ENCODE measurements at places on chromosomes 16 and 17.
A peak's percentile ranks its signal among the peaks of the same experiment; 100 is the strongest.

- DNase-seq = peak; percentile 43
Measured at GRCh38 chr17:19398301-19399181, 11.6 kb upstream of the MFAP4 start.

- DNase-seq = peak; percentile 8
Measured at GRCh38 chr17:80899402-80900268, 92.0 kb upstream of the CHMP6 start.

DNA sequence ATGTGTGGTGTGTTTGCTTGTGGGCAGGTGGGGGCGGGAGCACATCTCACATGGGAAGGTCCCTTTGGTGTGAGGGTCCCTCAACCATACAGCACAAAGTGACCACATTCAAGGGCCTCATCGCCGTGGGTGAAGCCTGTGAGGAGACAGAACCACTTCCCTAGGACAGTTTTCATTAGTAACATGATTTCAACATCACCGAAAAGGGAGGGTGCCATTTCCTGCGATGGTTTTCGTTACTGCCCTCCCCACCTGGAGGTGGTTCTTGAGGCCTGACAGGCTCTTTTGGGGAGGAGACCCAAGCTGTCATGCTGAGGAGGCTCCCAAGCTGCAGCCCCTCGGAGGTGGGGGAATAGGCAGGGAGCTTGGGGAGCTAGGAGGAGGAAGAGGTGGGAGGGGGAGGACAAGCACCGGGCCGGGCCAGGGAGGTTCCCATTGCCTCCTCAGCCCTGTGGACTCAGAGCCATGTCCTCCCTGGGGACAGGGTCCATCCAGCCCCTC is 9.5 kb downstream of the CD300LB start:
- DNase-seq = no peak

GRCh38 chr17:348012-348411 is 4.6 kb downstream of the RPH3AL start:
- DNase-seq = no peak

DNA sequence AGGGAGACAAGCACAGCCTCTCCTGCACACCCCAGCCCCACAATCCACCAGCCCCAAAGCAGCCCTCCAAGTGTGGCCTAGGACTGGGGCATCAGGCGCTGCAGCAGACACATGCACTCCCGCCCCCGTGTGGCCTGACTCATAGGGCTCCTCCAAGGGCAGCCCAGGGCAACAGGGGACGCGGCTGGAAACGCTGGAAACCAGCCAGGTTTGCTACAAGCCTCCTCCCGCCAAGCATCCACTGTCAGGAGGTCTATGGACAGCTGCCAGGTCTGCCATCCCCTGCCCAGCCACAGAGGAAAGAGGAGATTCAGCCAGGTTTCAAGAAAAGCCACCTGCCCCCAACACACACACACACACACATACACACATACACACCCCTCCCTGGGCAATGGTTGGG is 25.8 kb downstream of the SRCIN1 start:
- peak; percentile 71 for DNase-seq

GRCh38 chr16:10753670-10754069 is 10.0 kb downstream of the NUBP1 start:
- no peak for DNase-seq

GRCh38 chr16:84774810-84775209 is 45.0 kb upstream of the CRISPLD2 start:
- DNase-seq = no peak

DNA sequence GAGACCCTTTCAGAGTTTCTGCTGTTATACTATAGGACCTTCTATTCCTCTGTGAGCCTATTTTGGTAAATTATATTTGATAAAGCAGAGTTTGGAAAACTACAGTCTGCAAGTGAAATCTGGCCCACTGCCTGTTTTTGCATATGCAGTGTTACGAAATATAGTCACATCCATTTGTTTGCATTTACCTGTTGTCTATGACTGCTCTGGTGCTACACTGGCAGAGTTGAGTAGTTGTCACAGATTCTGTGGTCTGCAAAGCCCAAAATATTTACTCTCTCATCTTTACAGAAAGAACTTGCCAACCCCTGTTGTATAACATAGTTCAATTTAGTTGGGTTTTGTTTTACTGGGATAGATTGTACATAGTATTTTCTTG is 42.3 kb downstream of the TNRC6A start:
- no peak for DNase-seq

DNA sequence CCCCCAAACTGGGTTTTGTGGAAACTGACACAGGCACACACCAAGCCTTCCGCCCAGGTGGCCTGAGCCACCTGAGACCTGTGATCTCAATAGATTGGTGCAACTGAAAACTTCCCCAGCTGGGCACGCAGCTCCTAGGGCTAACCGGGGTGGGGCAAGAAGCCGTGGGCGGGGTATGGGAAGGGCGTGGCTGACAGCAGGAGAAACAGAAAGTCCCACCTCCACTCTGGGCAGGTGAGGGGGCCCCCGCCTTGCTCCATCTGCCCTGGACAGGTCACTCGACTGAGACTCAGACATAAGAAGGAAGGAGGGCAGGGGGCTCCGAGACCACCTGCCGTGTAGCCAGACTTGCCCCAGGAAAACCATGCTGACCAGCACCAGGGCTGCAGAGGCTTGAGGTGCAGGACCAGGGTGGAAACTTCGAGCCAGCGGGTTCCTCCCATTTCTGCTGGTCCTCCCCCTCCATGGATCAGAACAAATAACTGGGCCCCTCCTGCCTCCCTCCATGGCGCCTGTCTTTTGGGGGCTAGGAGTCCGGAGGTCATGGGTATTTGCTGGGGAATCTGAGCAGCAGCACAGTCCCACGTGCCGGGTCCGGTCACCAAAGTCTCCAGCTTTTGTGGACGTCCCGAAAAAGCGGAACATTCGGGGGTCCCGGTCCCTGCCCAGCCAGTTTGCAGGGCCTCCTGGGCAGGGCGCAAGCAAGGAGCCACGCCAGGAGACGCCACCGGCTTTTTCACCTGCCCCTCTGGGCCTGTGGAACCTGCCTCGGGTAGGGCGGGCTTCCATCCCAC is 1.3 kb downstream of the TIMP2 start:
- peak; percentile 78 for DNase-seq

DNA sequence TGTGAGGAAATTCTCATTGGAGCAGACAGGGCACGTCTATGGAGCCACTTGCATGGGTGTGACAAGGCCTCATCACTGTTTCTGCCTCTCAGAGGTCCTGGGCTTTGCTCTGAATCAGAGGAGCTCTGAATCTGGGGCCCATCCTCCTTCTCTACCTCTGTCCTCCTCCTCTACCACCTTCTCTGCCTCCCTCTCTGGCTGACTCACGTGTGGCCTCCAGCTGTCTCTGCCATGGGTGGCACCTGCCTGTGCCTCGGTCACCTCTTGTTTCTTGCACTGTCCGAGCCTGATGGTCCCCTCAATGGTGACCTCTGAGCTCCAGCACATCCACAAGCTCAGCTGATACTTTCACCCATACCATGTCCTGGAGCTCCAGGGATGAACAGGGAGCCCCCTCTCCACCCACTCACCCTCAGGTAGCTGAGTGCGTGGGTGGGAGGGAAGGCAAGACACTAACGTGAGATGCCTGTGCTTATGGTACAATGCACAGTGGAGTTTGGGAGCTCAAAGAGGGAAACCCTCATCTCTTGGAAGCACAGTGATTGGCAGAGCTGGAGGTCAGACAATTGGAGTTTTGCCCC is 116.4 kb upstream of the CRHR1 start:
- no peak for DNase-seq

DNA sequence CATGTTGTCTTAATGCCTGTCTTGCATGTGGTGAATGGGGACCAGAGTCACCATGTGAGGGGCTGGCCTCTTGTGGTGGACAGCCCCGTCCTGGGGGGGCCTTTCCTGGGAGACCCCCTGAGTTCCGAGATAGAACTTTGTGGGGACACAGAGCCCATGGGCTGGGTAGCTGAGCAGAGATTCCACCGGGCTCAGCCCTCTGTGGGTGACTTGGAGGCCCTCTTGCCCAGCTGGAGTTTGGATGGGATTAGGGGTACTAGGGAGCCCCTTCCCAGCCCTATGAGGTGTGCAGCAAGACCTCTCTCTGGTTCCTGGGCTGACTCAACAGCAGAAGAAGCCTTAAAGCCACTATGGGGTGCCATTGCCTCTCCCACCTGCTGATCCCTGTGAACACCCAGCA is 38.1 kb downstream of the MRC2 start:
- DNase-seq = no peak

DNA sequence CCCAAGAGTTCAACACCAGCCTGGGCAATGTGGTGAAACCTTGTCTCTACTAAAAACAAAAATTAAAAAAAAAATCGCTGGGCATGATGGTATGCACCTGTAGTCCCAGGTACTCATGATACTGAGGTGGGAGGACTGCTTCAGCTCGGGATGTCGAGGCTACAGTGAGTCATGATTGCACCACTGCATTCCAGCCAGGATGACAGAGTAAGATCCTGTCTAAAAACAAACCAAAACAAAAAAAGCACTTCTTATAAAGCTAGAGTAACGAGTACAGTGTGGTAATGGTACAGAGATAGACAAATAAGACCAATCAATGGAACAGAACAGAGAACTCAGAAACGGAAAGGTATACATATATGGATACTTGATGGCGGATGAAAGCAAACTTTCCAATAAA is 4.4 kb downstream of the NSMCE1 start:
- peak; percentile 47 for DNase-seq

DNA sequence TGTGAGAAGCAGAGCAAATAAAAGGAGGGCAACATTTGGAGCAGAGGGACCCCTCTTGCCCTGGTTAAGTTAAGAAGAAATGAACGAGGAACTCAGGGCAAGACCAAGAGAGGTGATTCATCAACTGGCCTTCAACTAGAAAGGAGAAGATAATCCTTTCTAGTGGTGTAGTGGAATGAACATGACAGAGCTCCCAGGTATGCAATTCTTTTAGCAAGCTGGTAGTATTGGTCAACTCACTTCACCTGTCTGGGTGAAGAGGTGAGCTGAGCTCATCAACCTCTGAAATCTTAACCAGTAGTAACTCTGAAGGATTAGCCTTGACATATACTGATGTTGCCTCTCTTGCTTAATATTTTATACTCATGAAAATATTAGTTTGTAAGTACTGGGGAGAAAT is 1024.7 kb upstream of the GOT2 start:
- no peak for DNase-seq

DNA sequence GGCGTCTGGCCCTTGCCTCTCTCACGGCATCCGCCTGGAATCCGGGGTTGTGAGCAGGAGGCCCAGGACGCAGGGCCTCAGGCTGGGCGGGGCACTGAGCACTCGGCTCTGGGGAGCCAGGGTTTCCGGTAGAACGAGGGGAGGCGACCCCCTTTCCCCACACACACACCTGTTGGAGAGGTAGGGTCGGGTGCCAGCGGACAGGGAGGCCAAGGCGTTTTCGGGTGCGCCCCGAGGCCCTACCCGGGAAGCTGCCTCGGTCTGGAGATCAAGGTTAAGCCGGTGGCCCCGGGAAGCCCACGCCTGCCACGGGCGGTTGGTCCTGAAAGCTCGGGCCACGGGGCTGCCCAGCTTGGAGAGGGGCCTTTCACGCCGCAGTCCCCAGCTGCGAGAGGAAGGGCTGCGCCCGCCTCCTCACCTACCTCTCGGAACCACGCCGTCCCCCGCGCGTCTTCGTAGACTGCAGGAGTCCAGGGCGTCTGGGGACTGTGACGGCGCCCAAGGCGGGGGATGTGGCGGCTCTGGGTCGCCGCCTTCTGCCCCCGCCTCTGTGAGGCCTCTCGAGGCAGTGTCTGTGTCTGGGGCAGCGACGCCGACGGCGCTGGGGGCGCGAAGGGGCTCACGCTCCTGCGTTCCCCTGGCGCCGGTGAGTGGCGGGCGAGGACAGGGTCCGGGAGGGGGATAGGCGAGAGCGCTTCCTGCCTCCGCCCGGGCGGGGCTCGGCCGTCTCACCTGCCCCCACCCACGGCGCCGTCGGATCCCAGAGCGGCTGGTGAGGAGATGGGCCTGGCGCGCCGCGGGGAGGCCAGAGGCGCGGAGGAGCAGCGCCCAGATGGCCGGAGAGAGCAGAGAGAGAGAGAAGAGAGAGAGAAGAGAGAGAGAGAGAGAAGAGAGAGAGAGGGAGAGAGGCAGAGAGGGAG is 20.3 kb upstream of the HOXB9 start:
- peak; percentile 71 for DNase-seq

GRCh38 chr17:15112846-15113617 is 152.1 kb downstream of the PMP22 start:
- peak; percentile 9 for DNase-seq

- no peak for DNase-seq
Measured at GRCh38 chr17:60147553-60148223, 2.1 kb upstream of the CA4 start.

- DNase-seq = no peak
Measured at GRCh38 chr17:74054249-74054648, 149.2 kb upstream of the RPL38 start.

DNA sequence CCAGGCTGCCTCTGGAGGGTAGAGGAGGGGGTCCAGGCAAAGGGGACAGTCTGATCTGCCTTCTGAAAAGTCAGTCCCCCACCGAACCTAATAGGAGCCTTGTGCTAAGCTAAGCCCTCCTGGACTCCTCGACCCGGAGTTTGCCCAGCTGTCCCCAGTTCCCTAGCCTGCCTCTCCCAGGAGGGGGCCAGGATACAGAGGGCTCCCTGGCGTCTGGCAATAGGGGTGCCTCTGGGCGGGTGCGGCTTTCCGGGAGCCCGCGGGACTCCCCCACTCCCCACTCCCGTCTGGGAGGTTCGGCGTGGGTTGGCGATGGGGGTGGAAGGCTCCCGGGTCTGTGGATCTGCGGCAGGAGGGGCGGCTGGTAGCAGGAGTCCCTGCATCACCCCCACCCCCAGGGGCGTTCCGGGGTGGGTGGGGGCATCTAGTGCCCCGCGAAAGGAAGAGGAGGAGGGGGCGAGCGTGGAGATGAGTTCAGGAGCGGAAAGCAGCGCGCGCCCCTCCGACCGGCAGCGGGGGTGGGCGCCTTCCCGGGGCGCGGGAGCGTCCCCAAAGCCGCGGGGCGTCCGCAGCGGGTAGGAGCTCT is 1.2 kb downstream of the GSG1L start:
- no peak for DNase-seq

DNA sequence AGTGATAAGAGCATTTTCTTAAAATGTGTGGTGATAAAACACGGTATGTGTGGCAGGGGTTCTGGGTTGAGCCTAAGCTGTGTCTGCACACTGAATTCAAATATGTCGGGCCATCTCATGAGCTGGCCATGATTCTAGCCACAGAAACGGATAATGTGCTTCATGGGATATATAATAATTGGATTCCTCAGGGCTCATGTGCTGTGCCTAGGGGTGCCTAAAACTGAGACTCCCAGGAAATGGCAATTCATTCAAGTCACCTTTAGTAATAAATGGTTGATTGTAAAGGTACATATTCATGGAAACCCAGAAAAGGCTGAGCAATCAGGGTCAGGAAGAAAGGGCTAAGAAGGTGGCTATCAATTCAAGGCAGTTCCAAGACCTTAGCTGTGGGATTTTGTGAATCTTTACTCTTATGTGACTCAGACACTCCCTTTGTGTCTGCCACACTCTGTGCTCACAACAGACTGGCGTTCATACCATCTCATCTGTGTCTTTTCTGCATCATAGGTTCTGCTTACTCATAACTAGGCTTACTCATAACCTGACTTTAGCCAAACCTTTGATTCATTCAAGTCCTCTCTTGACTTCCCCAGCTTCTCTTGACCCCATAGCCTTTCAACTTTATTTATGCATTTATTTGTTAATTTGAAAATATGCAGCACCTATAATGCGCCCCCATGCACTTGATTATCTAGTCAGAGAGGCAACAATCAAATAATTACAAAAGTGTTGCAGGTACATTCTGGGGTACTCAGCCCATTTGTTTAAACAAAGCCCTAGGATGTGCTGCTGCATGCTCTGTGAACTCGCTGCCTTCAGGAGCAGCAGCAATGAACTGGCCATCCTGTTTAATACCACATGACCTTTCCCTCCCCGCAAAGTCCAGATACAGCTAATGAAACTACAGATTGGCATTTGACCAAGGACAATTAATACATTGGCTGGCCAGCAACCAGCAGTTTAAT is 28.4 kb upstream of the MED13 start:
- DNase-seq = peak; percentile 56

Data from SW480 (cell line).